ENCODE measurements at places on chromosomes 1 and 21.

GRCh38 chr1:224058303-224058702 lies 55.6 kb upstream of the FBXO28 start:
- no peak for DNase-seq

- peak; percentile 62 for DNase-seq
These were observed 15.8 kb upstream of the NUP210L start for GRCh38 chr1:154170547-154171222.

GRCh38 chr1:86429835-86430234 lies 5.9 kb downstream of the CLCA2 start:
- DNase-seq, result peak; percentile 95

DNA sequence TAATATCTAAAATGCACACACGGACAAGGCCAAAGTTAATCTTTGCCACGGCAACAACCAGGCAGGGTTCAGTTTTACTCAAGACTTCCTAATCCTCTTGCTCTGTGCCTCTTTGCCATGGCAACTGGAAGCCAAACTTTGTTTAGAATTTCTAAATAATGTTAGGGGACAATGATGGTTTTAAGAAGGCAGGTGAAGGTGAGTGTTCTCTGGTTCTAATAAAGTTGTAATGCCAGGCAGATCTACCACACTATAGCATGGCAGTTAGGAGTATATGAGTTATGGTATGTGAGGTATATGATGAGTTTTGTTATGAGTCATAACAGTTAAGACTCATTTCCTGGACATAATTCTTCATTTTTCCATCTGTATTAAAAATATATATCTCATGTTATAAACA lies 2.7 kb downstream of the PTPRC start:
- peak; percentile 69 for DNase-seq

DNA sequence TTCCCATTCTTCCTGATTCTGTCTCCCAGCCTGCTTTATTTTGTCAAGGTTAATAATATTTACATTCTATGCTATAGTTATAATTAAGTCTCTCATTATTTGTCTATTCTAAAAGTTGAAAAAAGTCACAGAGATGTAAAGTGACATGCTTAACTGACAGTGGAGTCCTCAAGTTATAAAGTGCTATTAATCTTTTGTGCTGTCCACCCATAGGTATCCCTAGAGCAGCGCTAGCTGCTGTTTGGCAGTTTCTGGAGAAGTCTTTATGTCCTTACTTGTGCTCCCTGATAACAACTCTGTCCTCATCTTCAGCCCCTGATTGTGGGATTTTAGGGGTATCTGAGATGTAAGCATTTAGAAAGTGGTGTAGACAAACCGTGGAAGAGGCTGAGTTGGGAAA lies 13.1 kb downstream of the BACH1 start:
- no peak for DNase-seq

DNA sequence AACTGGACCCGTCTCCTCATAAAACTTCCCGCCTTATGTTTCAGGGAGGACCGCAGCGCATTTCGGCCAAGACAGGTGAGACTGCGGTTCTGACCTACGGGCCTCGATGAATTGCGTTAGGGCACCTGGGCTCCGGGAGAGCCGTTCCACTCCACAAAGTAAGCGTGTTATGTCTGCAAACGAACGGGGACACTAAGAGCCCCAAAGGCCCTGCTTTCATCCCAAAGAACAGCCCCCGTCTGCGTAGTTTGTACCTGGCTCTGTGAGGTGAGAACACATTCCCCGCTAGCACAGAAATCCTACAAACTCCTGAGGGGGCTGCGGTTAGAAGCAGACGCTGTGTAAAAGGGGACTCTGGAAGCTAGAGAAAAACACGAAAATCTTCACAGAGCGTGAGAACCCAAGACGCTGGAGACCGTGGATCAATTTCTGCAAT lies 41.6 kb upstream of the PPIAL4F start:
- no peak for DNase-seq

DNA sequence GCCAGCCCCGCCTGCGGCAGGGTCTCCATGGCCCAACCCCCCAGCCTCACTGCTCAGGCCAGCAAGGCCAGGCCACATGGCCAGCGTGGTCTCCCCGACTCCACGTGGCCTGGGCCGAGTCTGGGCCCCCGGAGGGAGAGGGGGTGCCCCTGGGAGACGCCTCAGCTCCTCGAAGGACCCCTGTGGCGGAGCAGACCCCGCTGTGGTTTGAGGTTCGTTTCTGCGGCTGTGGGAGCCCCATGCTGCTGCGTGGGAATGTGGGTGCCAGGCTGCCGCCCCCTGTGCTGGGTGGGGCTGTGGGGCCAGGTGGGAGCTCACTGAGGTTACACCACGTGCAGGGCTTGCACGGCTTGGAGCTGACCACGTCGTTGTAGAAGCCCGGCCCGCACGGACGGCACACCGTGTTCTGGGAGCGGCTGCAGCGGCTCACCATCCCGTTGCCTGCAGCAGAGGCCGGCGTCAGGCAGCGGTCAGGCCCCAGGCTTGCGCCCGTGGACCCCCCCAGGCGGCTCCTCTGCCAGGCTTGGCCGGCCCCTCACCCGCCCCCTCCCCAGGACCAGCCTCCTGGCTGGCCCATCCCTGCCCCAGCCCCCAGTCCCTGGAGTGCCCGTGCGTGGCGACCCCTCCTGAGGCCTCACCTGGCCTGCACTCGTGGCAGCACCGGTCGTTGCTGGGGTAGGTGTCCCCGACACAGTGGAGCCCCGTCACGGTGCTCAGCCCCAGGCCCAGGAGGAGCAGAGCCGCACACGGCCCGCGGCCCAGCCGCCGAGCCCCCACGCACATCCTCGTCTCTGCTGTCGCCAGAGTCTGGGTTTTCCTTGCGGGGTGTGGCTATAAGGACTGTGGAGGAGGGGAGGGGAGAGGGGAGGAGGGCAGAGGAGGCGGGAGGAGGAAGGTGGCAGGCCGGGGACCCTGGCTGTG lies at the start of gene TNFRSF4:
Gene TNFRSF4, minus strand, starts transcription at position 809 of the 921 bp plus-strand sequence. Its CDS starts 26 bp downstream, at position 783.
- peak; percentile 34 for DNase-seq

DNA sequence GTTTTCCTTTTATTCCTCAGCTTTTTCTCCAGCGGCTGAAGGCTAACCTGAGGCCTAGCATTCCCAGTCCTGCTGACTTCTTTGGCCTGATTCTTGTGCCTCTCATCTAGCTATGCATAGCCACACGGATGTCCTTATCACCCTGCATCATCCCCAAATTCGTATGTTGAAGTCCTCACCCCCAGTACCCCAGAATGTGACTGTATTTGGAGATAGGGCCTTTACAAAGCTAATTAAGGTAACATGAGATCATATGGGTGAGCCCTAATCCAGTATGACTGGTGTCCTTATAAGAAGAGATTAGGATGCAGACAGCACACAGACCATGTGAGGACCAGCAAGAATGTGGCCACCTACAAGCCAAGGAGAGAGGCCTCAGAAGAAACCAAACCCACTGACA lies 44.6 kb downstream of the CDCP2 start:
- no peak for DNase-seq

GRCh38 chr1:170296642-170297041 lies 150.9 kb downstream of the NTMT2 start:
- DNase-seq, result no peak

DNA sequence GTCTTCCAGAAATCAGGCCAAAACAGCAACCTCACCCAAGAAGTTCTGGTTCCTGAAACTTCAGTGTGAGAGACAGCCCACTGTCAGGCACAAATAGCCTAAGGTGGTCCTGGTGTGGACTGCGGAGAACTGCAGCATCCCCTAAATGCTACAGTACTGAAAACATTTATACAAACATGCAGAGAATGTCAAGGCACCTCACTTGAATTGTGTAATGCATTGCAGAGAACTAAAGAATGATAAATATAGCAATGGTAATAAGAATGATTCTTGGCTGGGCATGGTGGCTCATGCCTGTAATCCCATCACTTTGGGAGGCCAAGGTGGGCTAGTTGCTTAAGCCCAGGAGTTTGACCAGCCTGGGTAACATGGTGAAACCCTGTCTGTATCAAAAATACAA lies 138.6 kb downstream of the TIAM1 start:
- DNase-seq, result no peak

- DNase-seq, result no peak
These were observed 1.2 kb downstream of the KCNQ4 start for GRCh38 chr1:40784771-40785151.

DNA sequence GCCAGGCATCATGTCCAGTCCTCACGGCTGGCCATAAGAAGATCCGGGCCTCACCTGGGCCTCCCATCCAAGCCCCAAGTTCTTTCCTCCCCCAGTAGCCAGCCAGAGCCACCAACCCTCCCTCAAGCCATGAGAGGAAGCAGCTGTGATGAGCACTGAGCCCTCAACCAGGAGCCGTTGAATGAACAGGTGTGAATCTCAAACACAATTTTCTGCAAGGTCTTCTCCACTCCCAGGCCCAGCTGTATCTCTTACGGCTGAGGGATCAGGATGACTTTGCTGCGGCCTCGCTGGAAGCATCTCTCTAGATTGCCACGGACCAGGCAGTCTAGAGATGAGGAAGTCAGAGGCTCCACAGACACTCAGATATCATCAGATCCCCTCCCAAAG lies 9.8 kb upstream of the CLDN14 start:
- no peak for DNase-seq

DNA sequence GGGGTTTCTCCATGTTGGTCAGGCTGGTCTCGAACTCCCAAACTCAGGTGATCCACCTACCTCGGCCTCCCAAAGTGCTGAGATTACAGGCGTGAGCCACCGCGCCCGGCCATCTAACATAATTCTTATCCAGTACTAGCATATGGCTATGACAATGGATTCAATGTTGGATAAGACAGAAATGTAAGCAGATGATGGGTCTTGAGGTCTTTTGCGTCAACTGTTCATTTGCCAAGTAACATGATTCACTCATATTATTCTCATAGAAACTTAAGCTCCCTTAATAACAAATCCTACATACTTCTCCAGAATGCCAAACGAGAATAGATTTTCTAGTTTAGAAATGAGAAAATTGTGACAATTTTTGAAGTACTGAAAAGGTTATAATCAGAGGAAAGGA lies 170.3 kb downstream of the RGS7 start:
- DNase-seq, result no peak

DNA sequence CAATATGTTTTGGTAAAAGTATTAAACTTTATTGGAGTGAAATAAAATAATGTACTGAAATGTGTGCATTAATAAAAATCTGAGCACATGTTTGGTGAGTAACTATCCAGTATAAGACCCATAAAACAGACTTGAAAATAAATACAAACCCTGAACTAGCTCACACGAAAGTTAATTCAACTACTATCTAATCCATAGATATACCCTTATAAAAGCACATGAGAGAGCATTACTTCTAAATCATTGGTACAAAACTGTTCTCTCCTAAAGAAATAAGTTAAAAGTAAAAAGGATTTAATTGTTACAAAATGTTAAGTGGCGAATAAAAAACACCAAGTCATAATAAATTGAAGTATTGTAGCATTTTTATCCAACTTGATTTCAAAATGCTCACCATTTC lies 295.6 kb downstream of the PTPRC start:
- no peak for DNase-seq

DNA sequence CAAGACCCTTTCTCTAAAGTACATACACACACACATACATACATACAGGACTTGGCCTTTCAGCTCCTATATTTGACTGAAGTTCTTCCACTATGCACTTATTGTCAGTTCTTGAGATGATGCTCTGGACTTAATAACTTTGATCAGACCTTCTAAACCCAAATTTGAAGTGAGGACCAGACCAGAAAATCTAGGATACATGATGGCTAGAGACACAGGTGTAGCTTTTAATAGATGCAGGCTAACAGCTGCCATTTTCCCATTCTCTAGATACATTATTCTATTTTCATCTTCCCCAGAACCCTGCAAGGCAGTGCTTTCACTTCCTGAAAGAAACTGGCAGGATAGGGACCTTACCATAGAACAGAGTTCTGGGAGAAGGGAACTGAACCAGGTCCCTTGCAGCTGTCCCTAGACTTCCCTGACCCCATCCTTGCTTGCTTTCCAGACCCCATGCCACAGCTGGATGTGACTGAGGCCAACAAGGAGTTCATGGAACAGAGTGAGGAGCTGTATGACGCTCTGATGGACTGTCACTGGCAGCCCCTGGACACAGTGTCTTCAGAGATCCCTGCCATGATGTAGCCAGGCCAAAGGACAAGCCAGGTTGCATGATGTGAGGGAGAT lies 14.9 kb upstream of the RAB42 start:
- DNase-seq, result peak; percentile 34

DNA sequence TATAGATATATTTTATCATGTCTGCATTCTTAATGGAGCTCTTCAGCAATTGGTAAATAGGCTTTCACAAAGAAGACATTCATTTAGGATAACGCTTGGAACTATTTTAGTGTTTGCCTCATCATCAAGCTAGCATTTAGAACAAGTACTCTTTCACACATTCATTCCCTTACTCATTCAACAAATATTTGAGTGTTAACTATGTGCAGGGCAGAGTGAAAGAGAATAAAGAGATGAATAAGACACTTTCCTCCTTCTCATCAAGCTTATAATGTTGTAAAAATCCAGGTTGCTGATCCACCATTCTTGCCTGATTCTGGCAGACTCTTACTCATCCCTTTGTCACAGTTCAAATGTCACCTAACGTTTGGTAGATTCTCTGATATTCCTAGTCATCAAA lies 386.3 kb upstream of the BEND5 start:
- DNase-seq, result no peak

- no peak for DNase-seq
These were observed 17.9 kb downstream of the GBP5 start for GRCh38 chr1:89254658-89255287.

GRCh38 chr1:160646711-160647328 lies at the start of gene SLAMF1:
TSS of gene SLAMF1 (minus strand) at chr1:160647044. CDS start at chr1:160646945, 99 bp downstream.
- DNase-seq, result peak; percentile 94

DNA sequence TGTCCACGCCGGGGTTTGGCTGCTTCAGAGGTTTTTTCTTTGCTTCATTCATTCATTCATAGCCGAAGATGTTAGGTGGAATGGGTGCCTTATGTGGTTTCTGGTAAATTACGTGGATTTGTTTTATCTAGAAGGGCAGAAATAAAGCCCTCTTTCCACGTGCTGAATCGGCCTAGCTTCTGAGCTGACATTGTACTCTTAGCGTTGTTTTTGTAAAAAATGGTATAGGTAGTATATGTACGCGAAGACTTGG lies 1.5 kb downstream of the GALNT2 start:
- DNase-seq, result no peak

- no peak for DNase-seq
These were observed 5.2 kb upstream of the HSD3B2 start for GRCh38 chr1:119409731-119410130.

DNA sequence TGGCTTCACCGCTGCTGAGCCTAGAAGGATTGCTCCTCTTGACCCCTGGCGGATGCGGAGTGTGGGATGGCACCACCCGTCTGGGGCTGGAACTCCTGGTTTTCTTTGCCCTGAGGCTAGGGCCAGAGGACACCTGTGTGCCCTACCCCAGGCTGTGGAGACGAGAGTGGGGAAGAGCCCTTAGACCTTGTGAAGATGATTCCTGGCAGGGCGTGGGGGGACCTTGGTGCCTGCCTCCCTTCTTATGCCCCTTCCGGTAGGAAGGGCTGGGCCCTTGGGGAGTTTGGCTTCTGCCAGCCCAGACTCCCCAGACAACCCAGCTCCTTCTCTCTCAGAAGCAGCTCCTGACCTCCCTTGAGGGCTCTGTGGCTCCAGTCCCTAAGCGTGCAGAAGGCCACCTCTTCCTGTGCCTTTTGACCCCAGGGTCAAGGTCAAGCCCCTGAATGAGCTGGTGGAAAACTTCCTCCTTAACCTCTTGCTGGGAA lies 891 bp downstream of the RPS6KA1 start:
- DNase-seq, result peak; percentile 16

GRCh38 chr1:235902677-235903542 lies 36.2 kb upstream of the LYST start:
- no peak for DNase-seq
